ENCODE measurements at places on chromosomes 2 and 18. TPM values are rescaled to one million over a fixed set of nuclear protein-coding genes. Genes with fewer than 3 reads are reported as not detected.

Gene PFN4
- total RNA-seq, result 0.51 TPM

Gene UGT1A8
- total RNA-seq, result not detected

Gene IL1B
- 1.0 TPM for total RNA-seq

Gene TCF23
- 0.05 TPM for total RNA-seq

Gene NOSTRIN
- 4.1 TPM for total RNA-seq

Gene XIRP2
- total RNA-seq, result 0.14 TPM

Gene ANKRD30BL
- 0.08 TPM for total RNA-seq

Gene SLC11A1
- 1.4 TPM for total RNA-seq

Gene STAM2
- 18.0 TPM for total RNA-seq

Gene CHRND
- not detected for total RNA-seq

Gene CCDC68
- total RNA-seq, result 17.5 TPM

Gene FSHR
- total RNA-seq, result not detected

Gene CTDSP1
- 66.5 TPM for total RNA-seq

Gene HJURP
- 32.9 TPM for total RNA-seq

Gene TRIM54
- not detected for total RNA-seq

Gene GBX2
- total RNA-seq, result not detected

Gene VWA3B
- total RNA-seq, result not detected

Gene VAMP5
- 9.7 TPM for total RNA-seq

Gene TXNDC2
- 0.09 TPM for total RNA-seq

Gene ACTR1B
- 33.2 TPM for total RNA-seq

Gene SULT1C2
- total RNA-seq, result 8.9 TPM

Gene SCN2A
- total RNA-seq, result 0.33 TPM

Gene PHLPP1
- total RNA-seq, result 14.5 TPM

Gene SLC8A1
- 14.3 TPM for total RNA-seq

Gene SLC38A11
- total RNA-seq, result 1.7 TPM

Gene ADAM23
- 0.51 TPM for total RNA-seq

Gene UGT1A5
- total RNA-seq, result 1.6 TPM

Gene ADRA2B
- total RNA-seq, result 1.3 TPM

Measured in liver (tissue), 10 donors.